CD4-positive, alpha-beta memory T cell (primary cell): ENCODE measurements at places on chromosomes 6 and 20. TPM values are rescaled to one million over a fixed set of nuclear protein-coding genes. Genes with fewer than 3 reads are reported as not detected.

- no peaks in the 10 kb centered on the region for H3K4me1 ChIP-seq
- no peak for DNase-seq
- no peaks in the 10 kb centered on the region for H3K27me3 ChIP-seq
- no peak overlapping the region for H3K27ac ChIP-seq
Measured at GRCh38 chr20:15900443-15900842, 672.8 kb downstream of the KIF16B start.

GRCh38 chr6:164749221-164750064, 560.0 kb downstream of the C6orf118 start:
- H3K27me3 ChIP-seq: no peaks in the 10 kb centered on the region
- no peaks in the 10 kb centered on the region for H3K36me3 ChIP-seq
- no peak overlapping the region for H3K4me3 ChIP-seq

- no peak overlapping the region for H3K27ac ChIP-seq
- DNase-seq: no peak
- no peak overlapping the region for H3K4me3 ChIP-seq
- no peaks in the 10 kb centered on the region for H3K27me3 ChIP-seq
- peaks cover 19% of the 10 kb centered on the region for H3K4me1 ChIP-seq
- no peaks in the 10 kb centered on the region for H3K36me3 ChIP-seq
Measured at GRCh38 chr6:14709900-14710299, 536.0 kb upstream of the JARID2 start.

- H3K36me3 ChIP-seq: no peaks in the 10 kb centered on the region
- no peaks in the 10 kb centered on the region for H3K27me3 ChIP-seq
- H3K27ac ChIP-seq: no peak overlapping the region
- no peaks in the 10 kb centered on the region for H3K4me1 ChIP-seq
- H3K4me3 ChIP-seq: no peak overlapping the region
Measured at GRCh38 chr20:44552950-44553908, 29.1 kb upstream of the PKIG start.

GRCh38 chr6:158312672-158313397, 570 bp downstream of the TULP4 start:
- no peaks in the 10 kb centered on the region for H3K36me3 ChIP-seq
- no peaks in the 10 kb centered on the region for H3K4me1 ChIP-seq
- no peak overlapping the region for H3K27ac ChIP-seq
- H3K4me3 ChIP-seq: no peak overlapping the region
- no peaks in the 10 kb centered on the region for H3K27me3 ChIP-seq

DNA sequence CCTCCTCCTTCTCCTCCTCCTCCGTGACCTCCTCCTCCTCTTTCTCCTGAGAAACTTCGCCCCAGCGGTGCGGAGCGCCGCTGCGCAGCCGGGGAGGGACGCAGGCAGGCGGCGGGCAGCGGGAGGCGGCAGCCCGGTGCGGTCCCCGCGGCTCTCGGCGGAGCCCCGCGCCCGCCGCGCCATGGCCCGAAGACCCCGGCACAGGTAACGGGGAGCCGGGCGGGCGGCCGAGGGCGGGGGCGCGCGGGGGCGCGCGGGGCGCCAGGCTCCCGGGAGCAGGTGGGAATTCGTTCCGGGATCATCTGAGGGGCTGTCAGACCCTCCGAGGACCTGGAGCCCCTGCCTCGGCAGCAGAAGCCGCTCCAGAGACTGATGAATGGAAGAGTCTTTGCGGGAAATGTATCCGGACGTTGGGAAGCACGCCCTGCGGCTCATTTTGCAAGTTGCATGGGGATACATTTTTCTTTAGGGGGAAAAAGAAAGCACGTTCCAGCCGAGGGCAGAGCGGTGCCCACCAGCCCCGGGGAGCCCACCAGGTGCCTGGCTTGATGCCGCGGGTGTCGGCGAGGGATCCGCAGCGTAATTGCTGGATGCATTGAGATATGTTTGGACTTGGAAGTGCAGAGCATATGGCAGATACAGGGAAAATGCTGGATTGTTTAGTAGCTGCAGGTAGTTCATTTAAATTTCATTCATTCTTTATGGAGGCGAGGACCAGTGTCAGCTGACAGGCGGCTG, 394 bp downstream of the MYB start:
- peak overlapping the region; percentile 14 for H3K27ac ChIP-seq
- H3K4me1 ChIP-seq: peaks cover 12% of the 10 kb centered on the region
- peak overlapping the region; percentile 91 for H3K4me3 ChIP-seq
- H3K36me3 ChIP-seq: no peaks in the 10 kb centered on the region
- no peaks in the 10 kb centered on the region for H3K27me3 ChIP-seq

DNA sequence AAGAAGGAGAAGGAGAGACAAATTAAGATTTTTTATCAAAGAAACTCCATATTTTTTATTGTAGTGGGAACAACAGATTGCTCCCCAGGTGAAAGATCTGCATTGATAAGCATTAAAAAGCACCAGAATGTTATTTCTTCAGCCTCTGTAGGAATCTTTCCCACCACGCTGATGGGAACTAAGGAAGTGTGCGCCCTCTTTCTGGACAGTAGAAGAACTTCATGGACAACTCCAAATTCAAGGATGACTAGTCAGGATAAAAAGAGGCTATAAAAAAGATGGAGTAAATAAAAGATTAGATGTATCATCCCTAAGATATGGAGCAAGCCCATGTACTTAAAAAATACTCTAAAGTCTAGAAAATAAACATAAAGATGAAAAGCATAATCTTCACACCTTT, 45.8 kb upstream of the PAK5 start:
- no peak for DNase-seq
- H3K4me3 ChIP-seq: no peak overlapping the region
- H3K27me3 ChIP-seq: no peaks in the 10 kb centered on the region
- H3K4me1 ChIP-seq: no peaks in the 10 kb centered on the region

MATN4 gene
- polyA plus RNA-seq: not detected

SAPCD1 gene
- polyA plus RNA-seq: 0.89 TPM

ZSCAN23 gene
- polyA plus RNA-seq: not detected
